Endothelial cell of umbilical vein (primary cell): ENCODE measurements at places on chromosomes 7 and 10.

DNA sequence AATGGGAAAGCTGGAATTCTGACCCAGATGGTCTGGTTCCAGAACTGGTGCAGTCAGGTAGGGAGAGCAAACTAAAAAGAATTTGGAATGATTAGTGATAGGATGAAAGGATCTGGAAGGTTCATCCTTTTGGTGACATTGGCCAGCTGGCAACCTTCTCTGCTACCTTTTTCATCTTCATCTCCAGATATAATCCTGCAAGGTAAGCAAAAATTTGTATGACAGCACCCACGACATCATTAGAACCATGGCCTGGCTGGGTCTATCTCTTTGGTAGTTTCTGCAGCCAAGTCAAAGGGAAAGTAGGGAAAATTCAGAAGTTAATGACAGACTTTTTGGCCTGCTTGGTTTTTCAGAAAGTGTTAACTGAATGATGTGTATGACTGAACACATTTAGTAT lies 188.9 kb upstream of the MALRD1 start:
- DNase-seq = no peak

DNA sequence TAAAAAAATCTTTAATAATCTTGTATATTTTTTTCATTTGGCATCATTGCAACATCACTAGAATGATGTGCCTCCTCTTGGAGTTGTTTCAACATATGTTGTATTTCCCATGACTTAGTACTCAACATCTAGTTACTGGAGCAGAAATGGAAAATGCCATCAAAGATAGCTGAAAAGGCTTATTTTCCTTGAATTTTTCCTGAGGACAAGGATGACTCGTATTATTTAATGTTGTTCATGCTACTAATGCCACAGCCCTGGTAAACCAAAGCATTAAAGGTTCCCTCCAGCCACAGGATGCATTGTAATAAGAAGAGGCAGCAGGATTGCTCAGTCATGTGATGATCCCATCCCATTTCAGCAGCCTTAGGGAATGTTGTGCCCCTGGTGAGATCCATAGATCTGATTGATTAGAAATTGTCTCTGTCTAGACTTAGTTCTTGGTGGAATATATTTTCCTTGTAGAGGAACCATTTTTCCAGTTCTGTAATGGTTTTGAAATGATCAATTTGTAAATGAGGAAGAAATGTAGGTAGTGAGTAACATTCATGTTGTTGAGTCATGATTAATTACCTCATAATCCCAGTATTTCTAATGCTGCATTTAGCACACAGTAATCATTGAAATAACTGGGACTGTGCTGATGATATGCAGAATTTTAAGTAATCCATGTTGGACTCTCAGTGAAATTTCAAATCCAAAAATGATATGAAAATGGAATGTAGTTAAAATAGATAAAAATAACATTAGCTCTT lies 91.3 kb upstream of the SMIM30 start:
- DNase-seq = no peak

DNA sequence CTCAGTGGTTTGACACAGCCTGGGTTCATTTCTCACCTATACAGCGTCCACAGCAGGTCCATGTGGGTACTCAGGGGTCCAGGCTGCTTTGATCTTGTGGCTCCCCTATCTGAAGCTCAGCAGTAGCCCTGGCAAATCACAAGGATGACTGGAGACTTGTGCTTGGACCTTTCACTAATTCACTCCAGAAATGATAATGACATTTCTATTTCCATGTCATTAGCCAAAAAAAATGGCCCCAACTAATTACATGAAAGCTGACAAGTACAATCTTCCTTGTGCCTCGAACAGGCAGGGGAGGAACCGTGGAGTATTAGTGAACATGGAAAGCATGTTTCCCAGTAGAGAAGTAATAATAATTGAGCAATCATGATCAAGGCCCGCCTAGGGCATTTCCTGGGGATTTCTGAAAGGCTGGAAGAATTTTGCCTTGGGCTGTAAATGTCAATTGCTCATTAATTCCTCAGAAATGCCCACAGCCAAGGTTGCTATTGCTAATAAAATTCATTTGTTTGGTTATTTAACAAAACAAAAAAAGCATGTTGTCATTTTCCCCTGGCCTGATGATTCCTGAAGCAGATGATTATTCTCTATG lies 586.1 kb downstream of the SDK1 start:
- DNase-seq = no peak

GRCh38 chr7:135792363-135792668 lies 43.7 kb upstream of the FAM180A start:
- no peak for DNase-seq

GRCh38 chr10:112952282-112953173 lies 2.5 kb downstream of the TCF7L2 start:
- DNase-seq = no peak
